Activated CD8-positive, alpha-beta memory T cell treated with anti-CD3 and anti-CD28 coated beads for 1 hour (primary cell): ENCODE measurements at places on chromosomes 3 and 15.

DNA sequence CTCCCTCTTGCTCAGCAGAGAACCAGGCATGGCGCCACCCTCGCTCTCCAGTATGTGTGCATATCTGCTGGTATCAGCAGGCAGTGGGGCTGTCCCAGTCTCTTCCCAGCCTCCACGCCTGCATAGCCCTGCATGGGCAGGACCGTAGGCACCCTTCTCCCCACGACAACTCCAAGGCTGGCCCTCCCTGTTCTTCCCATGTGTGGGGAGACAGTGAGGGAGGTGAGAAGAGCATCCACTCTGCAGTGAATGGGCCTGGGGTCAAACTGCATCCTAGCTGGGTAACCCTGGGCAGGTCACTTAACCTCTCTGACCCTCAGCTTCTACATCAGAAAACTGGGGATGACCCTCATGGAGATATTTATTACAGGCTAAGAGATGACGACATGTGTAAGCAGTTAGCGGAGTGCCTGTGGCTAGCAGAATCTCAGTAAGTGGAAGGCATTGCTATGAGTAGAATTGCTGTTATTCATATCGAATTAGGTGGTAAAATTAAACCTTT, 13.3 kb upstream of the SSUH2 start:
- no peak for DNase-seq

DNA sequence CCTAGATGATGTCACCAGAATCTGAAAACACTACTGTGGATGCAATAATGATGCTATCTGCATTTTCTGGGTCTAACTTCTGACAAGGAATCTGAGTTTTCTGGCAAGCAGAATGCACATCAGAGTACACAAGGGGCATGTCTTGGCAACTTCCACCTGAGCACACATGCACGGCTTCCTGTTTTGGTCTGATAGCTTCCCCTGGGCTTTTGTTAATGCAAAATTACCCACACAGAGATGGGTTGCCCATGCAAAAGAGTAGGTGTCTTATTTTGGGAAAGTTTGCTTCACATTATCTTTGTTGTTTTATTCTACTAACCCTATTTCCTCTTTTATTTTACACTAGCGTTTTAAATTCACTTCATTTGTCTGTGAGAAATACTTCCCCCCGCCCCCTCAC, 74.2 kb upstream of the SATB1 start:
- DNase-seq, result no peak

- no peak for DNase-seq
These were observed 36.8 kb upstream of the FRMD5 start for GRCh38 chr15:44231842-44232241.

DNA sequence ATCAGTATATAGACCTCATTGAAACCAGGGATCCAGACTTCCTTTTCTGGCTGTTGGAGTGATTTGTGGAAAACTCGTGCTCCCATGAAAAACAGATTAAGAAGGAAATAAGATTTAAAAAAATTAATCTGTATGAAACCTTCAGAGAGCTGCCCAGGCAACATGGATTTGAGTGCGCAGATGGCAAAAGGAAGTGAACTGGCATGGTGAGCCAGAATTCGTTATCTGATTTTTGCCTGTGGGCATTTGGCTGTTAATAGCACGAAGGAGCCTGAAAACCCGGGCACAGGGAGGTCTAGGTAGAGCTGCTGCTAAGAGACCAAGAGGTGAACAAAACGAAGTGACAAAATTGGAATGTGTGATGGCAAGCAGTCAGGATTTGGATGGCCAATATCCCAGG, 19.1 kb upstream of the SPINK8 start:
- no peak for DNase-seq

DNA sequence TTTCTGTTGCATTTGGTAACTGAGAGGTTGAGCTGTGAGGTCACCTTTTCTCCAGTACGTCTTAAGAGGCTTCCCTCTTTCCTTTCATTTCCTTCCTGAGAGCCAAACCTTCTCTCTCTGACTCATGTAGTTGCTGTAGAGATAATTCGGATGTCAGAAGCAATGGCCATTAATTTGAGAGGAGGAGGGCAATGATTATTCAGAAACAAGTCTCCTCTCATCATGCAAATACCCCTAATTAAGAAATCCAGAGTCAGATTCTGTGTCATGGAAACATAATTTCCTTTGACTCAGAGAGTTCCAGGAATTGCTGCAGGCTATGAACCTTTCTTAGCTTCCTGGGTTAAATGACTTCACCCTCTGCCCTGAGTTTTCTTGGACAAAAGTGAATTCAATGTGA, 59.0 kb upstream of the GSK3B start:
- DNase-seq, result no peak

DNA sequence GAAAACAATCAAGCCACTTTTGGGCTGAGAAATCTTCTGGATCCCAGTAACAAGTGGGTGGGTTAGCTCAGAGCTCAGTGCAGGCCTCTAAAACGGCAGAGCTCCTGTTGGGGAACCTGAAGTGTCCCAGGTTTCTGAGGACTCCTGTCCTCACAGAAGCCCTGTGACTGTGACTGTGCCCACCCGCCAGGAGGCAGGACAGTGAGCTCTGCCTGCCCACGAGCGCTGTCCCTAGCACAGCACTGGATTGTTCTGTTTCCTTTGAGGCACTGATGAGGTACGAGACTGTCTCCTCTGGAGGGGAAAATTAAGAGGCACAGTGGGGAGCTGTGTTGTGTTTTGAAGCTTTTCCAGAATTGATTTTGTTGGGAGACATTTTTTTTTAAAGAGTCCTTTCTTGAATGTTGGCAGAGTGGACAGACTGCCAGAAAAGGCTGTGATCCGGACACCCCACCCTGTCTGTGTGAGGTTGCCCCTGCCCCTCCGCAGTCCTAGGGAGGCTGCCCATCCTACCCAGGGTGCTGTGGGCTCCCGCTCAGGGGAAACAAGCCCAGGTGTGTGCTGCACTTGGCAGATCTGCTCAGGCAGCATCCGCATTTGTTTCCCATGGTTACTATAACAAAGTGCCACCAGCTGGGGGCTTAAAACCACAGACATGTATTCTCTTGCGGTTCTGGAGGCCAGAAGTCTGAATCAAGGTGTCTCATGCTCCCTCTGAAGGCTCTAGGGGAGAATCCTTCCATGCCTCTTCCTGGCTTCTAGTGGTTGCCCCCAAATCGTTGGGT, 66.6 kb upstream of the LARS2 start:
- DNase-seq, result no peak

GRCh38 chr15:37107744-37108380, 7.5 kb upstream of the MEIS2 start:
- DNase-seq, result no peak

GRCh38 chr15:82649226-82649999, 2.2 kb upstream of the CPEB1 start:
- no peak for DNase-seq

- no peak for DNase-seq
These were observed 72.5 kb upstream of the TSC22D2 start for GRCh38 chr3:150335631-150336030.

DNA sequence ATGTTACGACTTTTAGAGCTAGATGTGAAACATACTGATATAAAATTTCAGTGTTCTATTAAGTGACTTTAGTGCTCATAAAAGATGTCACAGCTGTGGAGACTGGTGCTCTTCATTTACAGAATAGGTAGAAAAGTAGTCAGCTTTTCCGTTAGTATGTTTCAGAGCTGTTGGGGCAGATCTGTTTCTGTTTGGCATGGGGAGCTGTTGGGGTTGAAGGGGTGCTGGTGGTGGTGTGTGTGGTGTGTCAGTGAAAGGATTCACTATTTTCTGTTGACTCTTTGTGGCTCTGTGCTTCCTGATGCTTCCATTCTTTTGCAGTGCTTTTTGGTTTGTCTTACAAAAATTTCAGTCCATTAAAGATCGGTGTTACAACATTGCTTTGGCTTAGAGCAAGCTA, 3.2 kb downstream of the UBE2E2 start:
- no peak for DNase-seq

DNA sequence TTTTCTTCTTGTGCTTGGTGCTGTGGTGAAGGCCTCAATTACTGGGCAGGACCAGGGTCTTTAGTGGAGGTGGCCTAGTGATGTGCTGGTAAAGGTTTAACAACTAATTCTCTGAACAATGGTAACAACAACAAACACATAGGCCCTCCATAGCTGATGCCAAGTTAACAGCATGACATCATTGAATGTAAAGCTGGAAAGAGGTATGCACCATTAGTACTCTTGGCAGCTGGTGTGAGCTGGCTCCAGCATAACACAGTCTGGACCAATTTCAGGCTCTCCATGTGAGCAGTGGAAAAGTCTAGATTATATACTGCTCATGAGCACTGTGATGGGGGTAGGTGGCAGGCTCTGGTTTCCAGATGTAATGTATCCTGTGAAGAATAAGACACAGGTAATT, 61.8 kb downstream of the SLC7A14 start:
- no peak for DNase-seq

GRCh38 chr15:51090753-51091152, 4.0 kb downstream of the TNFAIP8L3 start:
- no peak for DNase-seq

DNA sequence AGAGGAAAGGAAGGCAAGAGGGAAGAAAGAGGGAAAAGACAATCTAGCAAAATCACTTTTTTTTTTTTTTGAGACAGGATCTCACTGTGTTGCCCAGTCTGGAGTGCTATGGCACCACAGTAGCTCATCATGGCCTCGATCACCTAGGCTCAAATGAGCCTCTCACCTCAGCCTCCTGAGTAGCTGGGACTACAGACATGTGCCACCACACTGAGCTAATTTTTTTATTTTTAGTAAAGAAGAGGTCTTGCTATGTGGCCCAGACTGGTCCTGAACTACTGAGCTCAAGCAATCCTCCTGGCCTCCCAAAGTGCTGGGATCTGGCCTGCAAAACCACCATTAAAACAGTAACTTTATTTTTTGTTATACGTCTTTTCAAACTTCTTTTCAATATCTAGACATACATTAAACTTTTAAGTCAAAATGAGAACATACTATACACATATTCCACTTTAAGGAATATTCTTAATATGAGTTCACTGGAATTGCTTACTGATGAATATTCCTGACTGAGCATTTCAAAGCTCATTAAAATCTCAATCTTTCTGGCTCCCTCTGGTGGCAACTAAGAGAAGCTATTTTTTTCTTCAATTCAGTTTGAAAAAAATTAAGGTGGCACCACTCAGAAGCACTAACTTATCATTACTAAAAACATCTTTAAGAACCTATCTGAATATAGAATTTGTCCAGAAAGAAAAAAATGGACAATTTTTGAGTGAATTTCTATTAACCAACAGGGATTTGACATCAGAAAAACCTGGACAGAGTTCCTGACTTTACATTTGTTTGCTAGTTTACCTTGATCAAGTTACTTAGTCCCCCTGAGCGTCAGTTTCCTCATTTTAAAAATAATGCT, 40.9 kb downstream of the UACA start:
- no peak for DNase-seq

- no peak for DNase-seq
These were observed 190.6 kb downstream of the CNTN3 start for GRCh38 chr3:74423867-74424266.

GRCh38 chr3:7696320-7696719, 805.3 kb upstream of the LMCD1 start:
- DNase-seq, result no peak

DNA sequence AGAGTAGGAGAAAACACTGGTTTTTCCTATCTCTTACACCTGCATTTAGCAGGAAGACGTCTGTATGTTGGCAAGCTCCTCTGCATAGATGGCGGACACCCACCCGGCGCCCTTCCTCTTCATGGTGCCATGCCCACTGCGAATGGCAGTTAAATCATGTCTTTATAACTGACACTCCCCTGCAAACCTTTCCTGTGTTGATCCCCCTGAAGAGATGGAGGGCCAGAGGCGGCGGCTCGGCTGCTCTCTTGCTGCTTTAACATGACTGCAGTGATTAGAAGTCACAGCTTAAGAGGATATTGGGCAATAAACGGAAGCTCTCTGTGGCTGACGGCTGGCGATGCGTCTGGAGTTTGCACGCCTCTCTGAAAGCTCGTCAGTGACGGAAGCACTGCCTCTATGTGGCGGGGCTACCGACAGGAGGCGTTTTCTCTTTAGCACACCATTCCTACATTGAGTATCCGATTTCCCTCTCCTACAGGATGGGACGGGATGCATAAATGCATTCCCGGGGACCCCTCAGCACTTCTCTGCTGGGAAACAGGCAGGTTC, 25.5 kb upstream of the SNRPA1 start:
- peak; percentile 21 for DNase-seq

DNA sequence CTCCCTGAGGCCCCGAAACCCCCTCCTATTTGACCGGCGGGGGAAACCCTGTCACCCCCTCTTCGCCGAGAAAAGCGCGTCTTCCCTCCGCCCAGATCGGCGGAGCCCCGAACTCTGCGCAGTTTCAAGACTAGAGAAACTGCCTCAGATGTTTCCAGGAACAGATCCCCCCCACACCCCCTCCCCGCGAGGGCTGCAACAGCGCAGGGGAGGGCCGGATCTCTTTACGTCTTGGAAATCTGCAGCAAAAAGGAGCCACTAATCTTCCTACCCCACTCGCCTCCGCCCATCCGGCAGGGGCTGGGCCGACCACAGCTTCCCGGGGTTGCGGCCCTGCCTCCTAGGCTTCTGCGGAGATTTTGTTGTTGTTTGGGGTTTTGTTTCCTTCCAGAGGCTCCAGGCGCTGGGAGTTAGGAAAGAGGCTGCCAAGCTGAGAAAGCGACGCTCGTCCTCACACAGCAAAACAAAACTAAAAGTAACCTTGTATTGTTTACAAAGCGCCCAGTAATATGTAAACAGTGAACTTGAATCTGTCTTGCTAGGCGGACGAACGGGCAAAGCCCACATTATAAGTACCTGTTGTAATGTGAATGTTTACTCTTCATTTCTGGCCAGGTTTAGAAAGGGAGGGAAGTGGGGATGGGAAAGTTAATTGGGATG, 2.2 kb downstream of the FOXB1 start:
- DNase-seq, result peak; percentile 22

DNA sequence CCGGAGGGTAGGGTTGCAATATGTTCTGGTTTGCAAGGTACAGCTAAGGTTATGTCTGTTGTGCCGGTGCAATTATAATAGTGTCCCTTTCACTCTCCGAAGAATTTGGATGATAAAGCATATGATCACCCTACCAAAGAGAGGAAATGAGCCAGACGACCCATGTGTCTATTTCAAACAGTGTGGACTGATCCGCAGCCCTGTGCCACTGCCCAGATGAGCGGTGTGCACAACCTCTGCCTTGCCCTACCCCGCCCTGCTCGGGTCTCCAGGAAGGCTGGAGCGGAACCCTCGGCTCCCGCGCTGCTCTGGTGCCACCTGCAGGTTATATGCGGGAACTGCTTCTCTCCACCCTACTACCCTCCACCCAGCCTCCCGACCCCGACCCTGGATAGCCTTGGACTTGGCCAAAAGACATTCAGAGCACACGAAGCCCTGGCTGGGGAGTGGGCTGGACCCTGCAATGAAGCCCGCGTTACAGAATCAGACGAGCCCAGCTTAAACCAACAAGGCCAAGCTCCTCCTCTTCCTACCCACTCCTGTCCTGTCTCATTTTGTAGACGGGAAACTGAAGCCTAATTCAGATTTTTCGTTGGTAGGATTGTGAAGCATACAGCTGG, 68.4 kb upstream of the CHRNB4 start:
- peak; percentile 50 for DNase-seq

DNA sequence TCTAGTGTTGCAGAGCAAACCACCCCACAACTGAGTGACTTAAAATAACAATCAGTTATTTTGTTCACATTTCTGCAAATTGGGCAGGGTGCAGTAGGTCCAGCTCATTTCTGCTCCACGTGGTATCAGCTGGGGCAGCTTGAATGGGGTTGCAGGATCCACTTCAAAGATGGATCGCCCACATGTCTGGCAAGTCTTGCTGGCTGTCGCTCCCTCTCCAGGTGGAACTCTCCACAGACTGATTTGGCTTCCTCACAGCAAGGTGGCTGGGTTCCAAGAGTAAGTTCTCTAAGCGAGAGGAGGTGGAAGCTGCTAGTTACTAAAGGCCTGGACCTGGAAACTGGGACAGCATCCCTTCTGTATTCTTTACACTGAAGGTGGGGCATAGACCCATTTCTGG, 213.3 kb downstream of the SLC9A9 start:
- no peak for DNase-seq
